ENCODE measurements at places on chromosomes 2 and 18.

GRCh38 chr2:7899241-7899640 is 782.6 kb upstream of the ID2 start:
- DNase-seq: peak; percentile 85

DNA sequence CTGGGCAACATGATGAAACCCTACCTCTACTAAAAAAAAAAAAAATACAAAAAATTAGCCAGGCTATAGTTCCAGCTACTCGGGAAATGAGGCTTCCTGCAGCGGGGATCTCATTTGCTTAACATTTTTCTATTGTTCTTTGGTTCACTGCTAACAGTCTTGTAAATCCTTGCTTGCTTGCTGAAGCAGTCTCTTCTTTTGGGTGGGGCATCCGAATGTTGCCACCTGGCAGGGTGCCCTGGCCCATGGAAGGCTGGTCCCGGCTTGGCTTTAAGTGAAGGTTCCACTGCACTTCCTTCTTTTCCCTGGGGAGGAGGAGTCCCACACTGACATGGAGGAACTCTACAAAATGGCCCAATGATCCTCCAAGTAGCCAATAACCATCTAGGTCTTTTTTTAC is 6.0 kb upstream of the ANKRD29 start:
- no peak for DNase-seq

DNA sequence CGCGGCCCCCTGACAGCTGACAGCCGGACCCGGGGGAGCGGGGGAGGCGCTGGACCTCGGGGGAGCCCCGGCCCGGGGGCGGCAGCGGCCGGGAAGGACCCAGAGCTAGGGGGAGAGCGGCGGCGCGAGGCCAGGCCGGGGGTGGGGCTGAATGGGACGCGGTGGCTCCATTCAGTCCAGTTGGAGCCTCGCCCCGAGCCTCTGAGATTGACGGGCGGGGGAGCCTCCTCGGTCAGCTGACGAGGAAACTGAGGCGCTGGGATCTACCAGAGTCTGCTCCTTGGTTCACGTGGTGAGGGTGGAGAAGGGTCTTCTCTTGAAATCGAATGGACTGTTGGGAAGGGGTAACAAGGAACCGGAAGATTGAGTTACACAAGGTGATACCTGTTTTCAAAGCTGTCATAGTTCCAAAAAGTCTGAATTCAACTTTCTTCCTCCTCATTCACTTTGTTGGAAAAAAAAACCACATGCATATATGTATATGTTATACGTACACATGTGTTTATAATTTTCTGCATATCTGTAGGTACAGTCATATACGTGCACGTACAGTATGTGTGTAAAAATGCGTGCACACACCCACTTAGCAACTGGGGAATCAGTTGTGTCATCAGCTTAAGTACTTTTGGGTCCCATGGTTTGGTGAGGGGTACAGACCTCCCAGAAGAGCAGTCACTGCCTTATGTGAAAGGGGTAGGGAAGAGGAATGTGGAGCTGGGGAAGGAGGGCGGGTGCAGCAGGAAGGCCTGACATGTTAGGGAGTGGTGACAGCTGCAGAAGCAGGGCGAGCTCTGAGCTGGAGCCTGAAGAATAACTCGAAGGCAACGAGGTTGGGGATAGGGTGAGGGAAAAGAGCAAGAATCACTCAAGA is 628 bp downstream of the PPP1R7 start:
- DNase-seq: no peak

GRCh38 chr2:15092181-15092580 is 459.7 kb downstream of the LRATD1 start:
- DNase-seq: no peak

GRCh38 chr2:150101947-150102346 is 385.5 kb downstream of the RND3 start:
- no peak for DNase-seq

All from NCI-H2171 (cell line).